ENCODE measurements at places on chromosomes 11 and 22.
A peak's percentile ranks its signal among the peaks of the same experiment; 100 is the strongest.

GRCh38 chr11:3732671-3733436 lies 61.7 kb upstream of the CHRNA10 start:
- DNase-seq = no peak

DNA sequence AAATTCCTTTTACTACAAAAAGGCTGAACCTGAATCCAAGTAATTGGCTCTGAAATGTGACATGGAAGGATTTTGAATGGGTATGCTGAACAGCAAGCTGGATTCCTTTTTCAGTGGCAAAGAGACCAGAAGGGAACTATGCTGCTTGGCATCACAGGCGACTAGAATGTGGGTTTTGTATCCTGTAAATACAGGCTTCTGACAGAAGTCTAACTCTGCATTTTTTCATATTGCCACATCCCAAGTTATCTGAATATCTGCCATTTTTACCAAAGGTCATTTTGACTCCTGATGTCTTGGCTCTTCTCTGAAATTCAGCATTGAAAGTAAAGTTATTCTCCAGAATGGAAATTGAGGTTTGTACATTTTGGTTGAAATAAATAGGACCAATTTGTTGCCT lies 145.7 kb downstream of the ARHGAP42 start:
- DNase-seq = no peak

DNA sequence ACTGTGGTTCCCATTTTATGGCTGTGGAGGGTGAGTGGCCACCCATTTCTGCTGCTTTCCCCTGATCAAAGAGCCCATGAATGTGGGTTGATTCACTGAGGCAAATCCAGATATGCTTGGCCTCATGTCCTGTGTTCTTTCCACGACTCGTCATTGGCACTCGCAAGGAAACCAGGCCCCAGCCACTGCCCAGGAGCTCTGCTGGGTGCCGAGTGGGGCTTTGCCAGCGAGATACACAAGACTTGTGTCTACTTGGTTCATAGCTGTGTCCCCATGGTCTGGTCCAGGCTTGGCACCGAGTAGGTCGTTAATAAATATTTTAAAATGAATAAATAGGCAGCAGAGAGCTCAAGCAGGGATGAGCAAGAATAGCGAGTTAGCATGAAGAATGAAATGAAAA lies 1291.5 kb downstream of the TBC1D22A start:
- no peak for DNase-seq

- DNase-seq = no peak
These were observed 466 bp downstream of the FAM168A start for GRCh38 chr11:73597336-73597955.

GRCh38 chr11:59960502-59961381 lies 3.1 kb upstream of the OOSP4A start:
- DNase-seq = no peak

DNA sequence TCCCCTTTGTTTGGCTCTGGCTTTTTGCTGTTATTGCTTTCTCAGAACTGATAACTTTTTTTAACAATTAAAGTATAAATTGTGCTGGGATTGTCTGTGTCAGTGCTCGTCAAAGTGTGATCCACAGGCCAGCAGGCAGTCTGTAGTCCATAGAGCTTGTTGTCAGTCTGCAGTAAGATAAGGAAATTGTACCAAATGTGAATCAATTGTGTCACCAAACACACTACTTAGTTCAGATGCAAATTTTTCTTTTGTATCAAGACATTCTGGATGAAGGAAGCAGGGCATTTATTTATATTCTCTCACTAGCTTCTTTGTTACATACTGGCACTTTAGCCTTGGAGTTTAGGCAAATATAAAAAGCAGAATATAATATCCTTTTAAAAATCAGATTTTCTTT lies 121.0 kb downstream of the WNT11 start:
- DNase-seq = no peak

GRCh38 chr11:61814247-61814957 lies 2.4 kb downstream of the FADS1 start:
- DNase-seq = peak; percentile 43

DNA sequence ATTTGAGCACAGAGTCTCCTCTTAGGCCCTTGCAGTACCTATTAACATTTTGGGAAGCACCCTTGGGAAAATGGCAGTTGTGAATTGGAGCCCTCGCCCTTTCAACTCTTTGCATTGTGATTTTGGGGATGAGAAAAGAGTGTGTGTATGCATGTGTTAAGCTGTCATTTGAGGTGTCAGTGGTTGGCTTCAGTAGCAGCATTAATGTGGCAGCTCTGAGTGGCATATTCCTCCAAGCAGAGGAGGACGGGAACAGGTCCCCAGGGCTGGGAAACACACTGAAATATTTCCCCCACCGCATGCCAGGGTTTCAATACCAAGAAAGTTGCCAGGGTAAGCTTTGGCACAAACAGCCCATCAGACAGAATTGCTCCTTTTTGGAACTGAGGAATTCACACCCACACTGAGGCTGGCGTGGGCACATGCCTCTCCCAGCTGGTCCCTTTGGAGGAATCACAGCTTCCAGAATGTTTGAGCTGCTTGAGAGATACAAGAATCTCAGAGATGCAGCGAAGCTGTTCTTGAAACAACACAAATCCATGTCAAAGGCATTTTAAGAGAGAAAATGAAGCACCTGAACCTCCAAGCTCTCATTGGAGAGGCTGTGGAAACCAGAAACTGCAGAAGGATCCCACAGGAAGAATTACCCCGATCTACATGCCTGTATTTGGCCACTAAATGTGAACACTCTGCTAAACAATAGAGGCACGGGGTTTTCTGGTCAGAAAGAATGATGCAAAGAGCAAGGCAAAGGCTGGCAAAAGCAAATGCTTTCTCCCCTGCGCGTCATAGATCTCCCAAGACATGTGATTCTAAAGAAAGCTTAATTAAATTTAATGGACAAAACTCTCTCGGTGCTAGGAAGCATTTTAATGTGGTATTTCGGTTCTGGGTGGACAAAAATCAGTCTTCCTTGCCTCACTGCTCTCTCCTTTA lies 67.2 kb upstream of the RCN1 start:
- DNase-seq = no peak

DNA sequence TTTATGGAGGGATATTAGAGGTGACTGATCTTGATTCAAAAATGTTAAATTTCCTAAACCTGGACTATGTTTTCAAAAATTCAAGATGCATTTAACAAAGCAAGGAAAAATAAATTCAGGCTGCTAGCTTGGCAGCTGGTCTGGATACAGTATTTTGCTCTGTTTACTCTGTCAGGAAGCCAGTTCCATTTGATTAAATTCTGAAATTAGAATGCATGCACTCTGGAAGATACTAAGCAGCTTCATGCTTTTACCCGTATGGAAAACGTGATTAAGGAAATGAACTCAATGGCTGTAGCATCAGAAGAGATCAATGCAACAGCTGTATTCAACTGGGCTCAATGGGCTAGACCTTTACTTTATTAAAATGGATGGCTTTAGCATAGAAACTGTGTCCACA lies 14.2 kb downstream of the C11orf71 start:
- no peak for DNase-seq

DNA sequence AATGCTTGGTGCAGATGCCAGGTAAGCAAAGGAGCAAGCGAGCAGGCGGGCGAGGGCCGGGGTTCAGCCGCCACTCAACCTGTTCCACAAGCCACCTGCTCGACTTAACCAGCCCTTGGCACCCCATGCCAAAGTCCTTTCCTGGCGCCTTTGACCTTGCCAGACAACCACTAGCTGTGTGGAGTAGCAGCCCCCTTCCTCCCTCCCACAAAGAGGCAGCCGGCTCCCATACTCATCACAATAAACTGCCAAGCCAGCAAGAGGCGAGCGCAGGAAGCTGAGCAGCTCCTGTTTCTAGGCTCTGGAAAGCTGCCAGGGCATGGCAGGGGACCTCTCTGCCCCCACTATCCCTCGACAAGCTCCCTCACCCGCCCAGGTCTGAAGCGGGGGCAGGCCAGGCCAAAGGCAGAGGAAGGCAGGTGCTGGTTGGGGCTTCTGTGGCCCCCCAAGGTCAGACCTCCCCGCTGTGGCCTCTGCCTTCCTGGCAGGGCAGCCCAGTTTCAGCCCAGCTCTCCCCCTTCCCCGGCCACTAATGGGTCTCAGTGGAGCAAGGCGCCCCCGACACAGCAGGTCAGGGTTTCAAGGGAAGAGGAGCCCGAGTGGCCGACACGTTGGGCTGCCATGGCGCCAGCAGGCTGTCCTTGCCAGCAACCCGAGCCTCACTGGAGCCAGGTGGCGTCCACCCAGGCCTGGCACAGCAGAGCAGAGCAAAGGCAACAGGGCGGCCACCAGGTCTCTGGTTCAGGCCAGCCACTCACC lies 15.3 kb downstream of the MACROD1 start:
- peak; percentile 86 for DNase-seq

DNA sequence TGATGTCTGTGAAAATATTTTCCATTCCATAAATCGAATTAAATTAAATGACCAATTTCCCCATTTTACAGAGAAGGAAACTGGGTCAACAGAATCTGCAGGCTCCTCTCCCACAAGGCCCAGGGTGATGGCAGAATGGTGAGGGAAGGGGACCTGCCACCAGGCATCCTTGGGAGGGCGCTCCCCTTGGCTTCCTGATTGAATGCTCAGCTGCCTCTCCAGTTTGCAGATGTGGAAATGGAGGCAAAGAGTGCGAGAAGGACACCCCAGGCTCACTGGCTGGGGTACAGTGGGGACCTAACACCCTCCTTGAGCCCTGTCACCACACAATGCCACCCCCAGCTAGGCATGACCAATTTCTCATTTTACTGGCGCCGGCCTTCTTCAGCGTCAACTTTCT lies 28.5 kb upstream of the CSNK1E start:
- no peak for DNase-seq

- DNase-seq = no peak
These were observed 1055.3 kb downstream of the BRD1 start for GRCh38 chr22:48772286-48772907.

DNA sequence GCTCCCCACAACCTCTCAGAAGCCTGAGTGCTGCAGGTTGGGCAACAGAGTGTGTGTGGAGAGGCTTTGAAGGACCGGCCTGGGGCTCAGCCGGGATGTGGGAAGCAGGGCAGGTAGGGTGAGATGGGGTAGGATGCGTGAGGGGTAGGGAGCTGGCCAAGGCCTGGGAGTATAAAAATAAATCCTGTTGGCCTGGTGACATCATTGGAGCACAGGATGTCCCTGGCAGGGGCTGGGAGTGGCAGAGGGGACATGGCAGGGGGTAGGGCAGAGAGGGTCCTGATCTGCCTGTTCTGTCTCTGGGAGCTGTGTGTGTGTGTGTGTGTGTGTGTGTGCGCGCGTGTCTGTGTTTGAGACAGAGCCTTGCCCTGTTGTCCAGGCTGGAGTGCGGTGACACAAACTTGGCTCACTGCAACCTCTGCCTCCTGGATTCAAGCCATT lies 28.6 kb downstream of the TEF start:
- no peak for DNase-seq

DNA sequence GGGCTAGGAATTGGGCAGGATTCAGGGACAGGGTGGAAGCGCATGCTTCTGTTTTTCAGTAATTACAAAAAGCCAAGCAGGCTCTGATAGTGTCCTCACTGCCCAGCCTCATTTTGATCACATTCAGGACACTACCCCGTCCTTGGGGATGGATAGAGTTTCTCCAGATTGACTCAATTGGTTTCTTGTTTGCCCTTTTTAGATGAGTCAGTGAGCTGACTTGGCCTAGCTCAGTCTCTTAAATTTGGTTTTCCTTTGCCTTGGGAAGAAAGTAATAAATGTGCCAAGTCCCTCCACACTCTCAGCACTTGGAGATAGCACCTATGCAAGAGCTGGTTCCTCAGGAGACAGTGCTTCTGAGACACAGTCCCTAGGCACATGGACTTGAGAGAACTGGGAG lies 25.5 kb downstream of the DKK3 start:
- DNase-seq = no peak

DNA sequence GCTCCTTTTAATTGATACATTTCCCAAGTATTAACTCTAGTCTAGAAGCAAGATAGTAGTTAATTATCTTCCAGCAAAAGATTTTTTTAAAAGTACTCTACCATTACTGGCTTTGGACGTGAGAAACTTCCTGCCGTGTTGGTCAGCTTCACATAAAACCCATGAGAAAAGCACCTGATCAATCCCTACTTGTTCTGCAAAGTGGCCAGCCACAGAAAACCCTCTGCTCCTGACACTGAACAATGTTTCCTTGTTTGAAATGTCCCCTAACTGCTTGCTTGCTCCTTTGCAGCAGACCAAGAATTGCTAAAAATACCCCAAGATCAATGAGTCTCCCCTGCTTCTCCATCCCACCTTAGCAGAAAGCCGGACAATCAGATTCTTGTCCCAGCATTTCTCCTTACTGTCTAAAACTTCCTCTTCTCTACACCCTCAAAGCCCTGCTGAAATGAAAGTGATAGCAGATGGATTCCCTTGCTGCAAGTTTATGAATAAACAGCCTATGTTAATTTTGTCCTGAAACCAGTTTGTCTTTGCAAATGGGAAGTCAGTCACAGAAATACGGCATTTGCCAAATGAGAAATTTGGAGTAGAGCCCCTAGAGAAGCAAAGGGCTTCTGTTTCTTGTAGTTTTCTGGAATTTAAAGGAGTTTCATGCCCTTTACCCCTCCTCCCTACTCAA lies 207.1 kb upstream of the ARHGAP20 start:
- DNase-seq = no peak

GRCh38 chr11:47509077-47509536 lies 43.8 kb downstream of the CELF1 start:
- DNase-seq = peak; percentile 15
